Mesothelial cell of epicardium (in vitro differentiated cells): ENCODE measurements at places on chromosomes 7 and 10.

DNA sequence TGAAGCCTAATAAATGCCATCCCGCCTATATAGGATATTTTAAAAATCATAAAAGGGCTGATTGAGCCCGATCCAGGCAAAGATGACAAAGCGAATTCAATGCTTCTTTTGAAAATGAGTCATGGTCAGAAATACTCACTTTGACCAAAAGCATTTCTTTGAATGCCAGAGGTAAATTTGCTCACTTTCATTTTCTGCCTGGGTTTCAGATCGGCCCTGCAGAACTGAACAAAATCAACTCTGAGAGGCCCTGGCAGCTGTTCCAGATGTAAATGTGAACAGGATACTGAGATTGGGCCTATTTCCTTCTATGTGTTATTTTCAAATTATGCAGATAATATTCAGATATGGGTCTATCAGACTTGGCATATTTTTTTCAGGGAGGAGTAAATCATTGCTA, 114.8 kb upstream of the ARID5B start:
- DNase-seq: no peak

GRCh38 chr10:71835671-71836595, 15.1 kb downstream of the PSAP start:
- no peak for DNase-seq

DNA sequence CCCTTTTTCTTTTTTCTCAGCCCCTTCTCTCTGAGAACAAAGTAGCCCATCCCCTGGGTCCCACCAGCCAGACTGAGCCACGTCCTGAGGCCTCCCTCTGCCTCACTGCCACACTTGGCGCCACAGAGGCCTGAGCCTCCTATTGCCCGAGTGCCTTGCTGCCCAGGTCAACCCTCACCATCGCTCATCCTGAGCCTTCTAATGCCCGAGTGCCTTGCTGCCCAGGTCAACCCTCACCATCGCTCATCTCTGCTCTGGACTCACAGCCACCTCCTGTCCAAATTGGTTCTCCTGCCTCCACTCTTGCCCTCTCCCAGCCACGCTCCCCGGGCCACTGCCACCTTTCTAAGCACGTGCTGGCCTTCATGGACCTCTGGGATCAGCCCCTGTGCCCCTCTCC, 53.2 kb upstream of the SMNDC1 start:
- DNase-seq: no peak

GRCh38 chr7:1249731-1250130, 17.1 kb downstream of the UNCX start:
- DNase-seq: no peak

GRCh38 chr10:108567899-108568752, 1355.2 kb downstream of the XPNPEP1 start:
- DNase-seq: no peak

DNA sequence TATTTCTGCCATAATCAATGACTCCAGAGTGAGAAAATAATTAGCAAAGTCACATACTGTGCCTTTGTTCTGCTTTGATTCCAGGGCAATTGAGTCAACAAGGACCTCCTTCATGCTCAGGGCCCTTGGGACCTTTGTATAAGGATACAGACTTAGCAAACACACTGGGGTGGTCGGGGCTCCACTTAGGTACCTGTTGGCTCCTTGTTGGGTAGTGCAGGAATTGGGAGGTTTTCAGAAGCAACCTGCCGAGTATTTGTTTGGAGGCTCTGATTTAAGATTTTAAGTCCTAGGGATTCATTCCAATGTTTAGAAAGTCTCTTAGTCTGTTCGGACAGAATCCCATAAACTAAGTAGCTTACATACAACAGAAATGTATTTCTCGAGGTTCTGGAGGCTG, 3.0 kb downstream of the ADCK2 start:
- DNase-seq: no peak

DNA sequence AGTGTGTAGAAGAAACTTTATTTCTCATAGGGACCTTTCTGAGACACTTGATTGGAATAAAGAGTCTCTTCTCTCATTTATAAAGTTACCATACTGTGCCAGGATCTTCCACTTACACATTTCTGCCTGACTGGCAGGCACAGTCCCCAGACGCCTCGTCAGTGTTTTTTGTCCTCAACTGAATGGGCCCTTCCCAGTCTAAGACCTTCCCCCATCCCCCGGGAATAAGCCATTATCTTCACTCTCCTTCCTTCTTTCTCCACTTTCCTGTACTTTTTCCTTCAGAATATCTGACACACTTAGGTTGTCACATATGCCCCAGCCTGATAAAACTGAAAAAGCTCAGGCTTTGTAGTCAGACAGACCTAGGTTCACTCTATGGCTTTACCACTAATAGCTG, 35.3 kb upstream of the KCNIP2 start:
- no peak for DNase-seq

GRCh38 chr10:70528741-70529362, 50.3 kb downstream of the PALD1 start:
- DNase-seq: no peak

GRCh38 chr7:98827258-98827657, 42.6 kb downstream of the TMEM130 start:
- no peak for DNase-seq

DNA sequence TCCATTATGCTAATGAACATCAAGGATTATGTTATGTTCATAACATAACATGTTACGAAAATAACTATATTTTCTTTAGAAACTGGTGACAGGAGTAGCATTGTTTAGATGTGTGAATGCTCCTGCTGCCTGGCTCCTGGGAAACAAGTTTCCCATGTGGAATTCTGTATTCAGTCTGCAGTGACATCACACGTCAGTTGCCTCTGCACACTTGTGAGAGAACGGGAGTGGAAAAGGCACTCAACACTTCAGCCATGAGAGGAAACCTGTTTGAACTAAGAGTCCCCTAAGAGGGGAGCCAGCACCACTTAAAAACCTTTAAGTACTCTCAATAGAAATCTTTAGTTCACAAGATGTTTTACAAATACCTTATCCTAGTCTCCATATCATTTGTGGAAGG, 140.3 kb upstream of the FAM20C start:
- DNase-seq: no peak

GRCh38 chr10:12742771-12743170, 258.7 kb downstream of the CCDC3 start:
- DNase-seq: no peak

DNA sequence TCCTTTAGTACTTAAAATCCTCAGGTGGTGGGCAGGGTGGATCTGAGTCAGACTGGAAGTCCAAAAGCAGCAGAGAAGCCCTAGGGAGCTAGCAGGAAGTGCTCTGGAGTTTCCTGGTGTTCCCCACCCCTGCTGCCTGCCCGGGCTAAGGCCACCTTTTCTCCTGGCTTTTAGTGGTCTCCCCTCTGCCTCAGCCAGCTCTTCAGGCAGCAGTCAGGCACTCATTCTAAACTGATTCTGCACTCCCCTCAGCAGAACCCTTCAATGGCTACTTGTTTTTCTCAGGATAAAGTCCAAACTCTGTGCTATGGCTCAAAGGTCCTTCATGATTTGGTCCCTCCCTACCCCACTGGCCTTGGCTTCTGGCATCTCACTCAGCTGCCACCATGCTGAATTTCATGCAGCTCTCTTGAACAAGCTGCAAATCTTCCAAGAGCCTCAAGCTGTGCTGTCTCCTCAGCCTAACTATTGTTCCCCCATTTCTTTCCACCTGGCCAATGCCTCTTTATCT, 28.9 kb upstream of the DNMBP start:
- no peak for DNase-seq

GRCh38 chr10:77175631-77176222, 461.9 kb downstream of the KCNMA1 start:
- DNase-seq: no peak

- DNase-seq: no peak
These were observed 218.9 kb downstream of the KIAA1217 start for GRCh38 chr10:24427678-24428409.
